SK-N-DZ (cell line): ENCODE measurements at places on chromosomes 12 and 14.
A peak's percentile ranks its signal among the peaks of the same experiment; 100 is the strongest.

DNA sequence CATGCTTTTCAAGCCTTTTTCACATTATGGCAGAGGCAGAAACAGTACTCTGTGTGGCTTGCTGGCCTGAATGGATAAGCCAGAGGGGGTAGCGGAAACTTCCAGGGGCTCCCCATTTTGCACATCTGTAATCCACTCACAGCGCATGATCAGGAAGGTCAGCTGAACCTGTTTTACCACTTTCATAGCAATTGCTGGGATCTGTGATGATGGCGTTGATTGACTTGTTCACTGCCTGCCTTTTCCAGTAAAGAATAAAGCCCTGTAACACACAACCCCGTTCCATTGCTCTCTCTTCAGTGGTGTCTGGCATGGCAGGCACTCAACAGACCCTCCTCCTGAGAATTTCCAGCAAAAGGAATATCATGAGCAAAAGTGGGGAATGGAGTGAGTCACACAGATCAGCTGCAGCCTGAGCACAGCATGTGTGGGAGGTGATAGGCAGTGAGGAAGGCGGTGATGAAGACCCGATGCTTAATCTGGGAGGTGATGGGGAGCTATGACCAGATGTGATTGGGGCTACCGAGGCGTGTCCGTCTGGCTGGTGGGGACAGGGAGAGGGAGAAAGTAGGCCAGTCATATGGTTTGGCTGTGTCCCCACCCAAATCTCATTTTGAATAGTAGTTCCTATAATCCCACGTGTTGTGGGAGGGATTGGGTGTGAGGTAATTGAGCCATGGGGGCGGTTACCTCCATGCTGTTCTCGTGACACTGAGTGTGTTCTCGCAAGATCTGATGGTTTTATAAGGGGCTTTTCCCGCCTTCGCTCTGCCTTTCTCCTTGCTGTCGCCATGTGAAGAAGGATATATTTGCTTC, 44.7 kb upstream of the CHST11 start:
- no peak for DNase-seq

DNA sequence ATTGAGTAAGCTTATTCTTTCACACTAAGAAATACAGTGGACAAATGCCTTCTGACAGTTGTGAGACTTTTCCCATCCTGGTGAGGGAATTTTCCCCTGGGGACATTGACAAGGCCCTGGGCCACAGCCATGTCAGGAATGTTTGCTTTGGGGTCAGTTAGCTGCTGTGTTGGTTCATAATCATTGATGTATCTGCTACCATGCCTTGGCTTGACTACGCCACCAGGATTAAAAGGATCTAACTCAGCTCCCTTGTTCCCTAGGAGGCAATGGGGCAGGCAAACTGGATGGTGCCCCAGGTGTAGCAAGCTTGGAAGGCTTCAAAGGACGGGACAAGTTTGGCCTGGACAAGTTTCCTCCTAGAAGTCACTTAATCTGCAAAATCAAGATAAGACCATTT, 3.1 kb upstream of the CCDC88C start:
- DNase-seq, result no peak

GRCh38 chr12:54429014-54429471, 10.0 kb upstream of the ITGA5 start:
- DNase-seq, result no peak

DNA sequence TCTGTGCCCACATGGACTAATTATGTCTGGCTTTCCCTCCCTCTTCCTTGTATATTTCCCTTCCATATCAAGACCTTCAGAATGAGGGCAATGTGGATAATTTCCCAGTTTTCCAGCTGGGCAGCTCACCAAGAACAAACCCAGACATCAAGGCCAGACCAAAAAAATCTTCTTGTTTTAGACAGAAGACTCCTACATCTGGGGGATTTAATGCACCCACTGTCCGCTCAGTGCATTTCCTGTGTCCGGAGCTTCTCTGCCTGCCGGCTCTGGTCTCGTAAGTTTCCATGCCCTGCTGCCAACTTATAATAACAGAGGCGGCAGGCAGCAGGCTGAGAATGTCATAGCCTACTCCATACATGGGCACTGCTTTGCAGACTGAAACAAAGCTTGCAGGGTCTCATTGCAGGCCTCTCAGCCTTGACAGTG, 207.2 kb upstream of the BCL2L14 start:
- no peak for DNase-seq

DNA sequence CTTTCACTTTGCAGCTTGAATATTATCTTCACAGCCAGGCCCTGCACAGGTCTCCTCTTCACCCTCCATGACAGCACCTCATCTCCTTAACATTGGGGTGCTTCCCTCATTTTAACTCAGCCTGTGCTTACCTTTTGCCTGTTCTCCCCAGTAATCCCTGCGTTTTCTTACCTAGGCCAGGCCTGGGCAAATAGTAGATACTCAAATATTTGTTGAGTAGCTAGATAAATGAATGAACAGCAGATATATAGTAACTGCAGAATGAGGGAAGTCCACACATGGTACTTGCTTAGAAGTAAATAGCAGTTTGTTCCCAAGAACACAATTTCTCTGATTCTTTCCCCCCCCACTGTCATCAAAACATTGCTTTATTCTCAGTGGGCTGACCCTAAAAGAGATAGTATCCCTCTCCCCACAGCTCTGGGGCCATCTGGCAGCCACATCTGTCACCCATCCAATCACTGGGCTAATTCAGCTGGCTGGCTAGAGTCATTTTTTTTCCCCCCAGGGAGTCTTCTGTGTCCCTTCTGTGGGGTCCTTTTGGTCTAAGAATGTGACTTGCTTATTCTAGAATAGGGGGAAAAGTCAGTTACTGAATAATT, 43.2 kb downstream of the APPL2 start:
- peak; percentile 15 for DNase-seq

DNA sequence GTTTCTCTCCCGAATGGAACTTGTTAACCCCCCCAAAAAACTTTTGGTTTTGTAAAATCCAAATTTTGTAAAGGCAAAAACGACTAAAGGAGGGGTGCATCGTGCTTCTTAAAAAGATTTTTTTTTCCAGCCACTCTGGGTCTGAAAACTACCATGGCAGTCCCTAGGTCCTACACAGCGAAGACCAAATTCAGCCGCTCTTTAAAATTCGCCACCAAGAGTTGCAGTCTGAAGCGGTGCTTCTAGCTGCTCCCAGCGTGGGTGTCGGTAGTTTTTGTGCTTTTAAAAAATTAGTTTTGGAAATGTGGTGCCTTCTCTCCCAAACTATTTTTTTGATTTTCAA, 873 bp upstream of the GSC start:
- DNase-seq, result no peak

GRCh38 chr12:76836633-76837032, 42.2 kb downstream of the CSRP2 start:
- DNase-seq, result no peak

DNA sequence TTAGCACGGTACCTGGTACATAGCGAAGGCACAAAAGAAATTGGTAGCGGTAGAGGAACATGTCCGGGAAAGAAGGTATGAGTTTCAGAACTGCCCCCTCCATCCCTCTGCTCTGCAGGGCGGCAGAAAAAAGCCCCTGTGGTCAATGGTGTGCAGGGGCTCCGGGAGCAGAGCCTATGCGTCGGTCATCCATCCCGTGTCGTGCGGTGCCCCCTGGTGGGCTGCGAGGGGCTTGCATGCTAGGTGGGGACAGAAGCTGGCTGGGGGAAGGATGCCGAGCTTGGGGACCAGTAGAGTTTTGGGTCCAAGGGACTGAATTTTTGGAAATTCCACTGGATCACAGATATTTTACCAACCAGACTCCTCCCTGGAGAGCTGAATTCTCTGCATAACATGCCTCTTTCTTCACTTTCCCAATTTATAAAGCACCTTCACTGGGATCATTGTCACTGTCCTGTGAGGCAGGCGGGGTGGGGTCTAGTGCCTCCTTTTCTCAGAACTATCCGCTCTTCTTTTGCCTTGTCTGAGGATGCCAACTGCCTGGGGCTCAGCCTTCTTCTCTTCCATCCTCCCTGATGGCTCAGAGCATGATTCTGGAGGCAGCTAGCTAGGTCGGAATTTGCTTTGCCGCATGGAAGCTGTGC, 148.7 kb downstream of the SMOC1 start:
- peak; percentile 64 for DNase-seq

GRCh38 chr14:67241411-67242167, at the start of gene PALS1:
Gene PALS1, plus strand, starts transcription at chr14:67241435. Its CDS starts 37,736 bp downstream, at chr14:67279171.
- no peak for DNase-seq

DNA sequence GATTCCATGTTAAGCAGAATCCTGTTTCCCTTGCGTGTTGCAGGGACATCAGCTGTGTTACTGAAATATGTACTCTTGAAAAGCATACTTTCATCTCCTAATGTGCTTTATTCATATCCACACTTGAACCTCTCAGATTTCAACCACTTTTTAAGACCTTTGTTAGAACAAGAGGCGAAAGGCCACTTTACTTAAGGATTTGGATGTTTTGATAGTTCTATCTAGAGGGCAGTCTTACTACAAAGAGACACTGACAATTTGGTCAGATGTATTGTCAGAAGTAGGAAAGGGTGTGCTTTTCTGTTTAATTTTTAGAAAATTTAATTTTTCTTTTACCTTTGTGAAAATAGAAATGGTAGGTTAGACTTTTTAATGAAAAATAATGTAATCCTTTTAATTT, 267.9 kb downstream of the TMTC2 start:
- no peak for DNase-seq

DNA sequence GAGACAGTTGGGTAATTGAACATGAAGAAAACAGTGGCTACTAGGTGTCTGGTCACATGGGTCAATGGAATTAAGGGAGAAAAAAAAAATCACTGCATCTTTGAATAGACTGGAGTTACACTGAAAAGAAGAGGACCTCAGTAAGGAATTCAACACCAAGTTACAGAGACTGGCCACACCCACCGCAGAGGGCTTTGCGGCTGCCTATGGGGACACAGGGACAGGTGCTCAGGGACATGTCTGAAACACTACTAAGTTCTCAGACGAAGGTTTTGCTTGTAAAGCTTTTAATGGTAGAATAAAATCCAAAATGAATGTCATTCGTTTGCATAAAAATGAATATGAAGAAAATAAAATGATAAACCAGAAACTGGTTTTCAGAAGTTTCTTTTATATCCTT, 93.8 kb downstream of the STXBP6 start:
- no peak for DNase-seq

- DNase-seq, result no peak
Observed at GRCh38 chr14:31941487-31941886, 135.6 kb upstream of the ARHGAP5 start.

DNA sequence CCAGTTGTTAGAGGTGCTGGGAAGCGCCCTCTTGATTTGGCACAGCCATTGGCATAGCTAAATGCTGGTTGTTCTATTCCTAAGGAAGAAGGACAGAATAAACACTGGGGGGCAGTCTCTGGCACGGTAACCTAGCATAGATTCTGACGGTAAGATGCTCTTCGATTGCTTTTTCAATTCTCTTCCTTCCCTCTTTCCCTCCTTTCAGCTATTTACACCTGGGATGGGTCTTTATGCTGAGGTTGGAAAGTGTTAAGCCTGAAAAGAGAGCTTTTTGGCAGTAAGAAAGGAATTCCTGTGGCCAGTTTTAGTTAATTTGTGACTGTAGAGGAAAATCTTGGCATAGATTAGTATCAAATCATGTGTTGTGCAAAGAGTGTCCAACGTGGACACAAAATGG, 162.8 kb downstream of the SNAPC1 start:
- no peak for DNase-seq

GRCh38 chr12:118537481-118537917, 161.1 kb downstream of the SUDS3 start:
- DNase-seq, result no peak

DNA sequence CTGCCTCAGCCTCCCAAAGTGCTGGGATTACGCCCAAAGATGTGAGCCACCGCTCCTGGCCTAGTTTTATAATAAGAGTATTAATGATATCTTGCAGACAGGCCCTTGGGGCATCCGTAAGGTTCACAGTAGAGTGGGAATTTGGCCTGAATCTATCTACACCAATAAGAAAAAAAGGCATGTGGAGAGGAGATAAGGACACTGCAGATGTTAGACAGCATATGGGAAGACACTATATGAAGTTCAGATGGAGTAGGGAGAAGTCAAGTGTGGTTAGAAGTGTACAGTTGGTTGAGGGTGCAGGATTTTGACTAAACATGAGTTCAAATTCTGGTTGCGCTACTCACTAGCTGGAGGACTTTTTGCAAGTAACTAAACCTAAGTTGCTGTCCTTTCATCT, 8.5 kb upstream of the TTC8 start:
- no peak for DNase-seq

GRCh38 chr12:39620659-39621658, 1.4 kb upstream of the ABCD2 start:
- peak; percentile 10 for DNase-seq

GRCh38 chr12:66776974-66777373, 98.1 kb upstream of the GRIP1 start:
- peak; percentile 25 for DNase-seq
